ENCODE measurements at places on chromosomes 16 and 17.

- DNase-seq, result no peak
These were observed 24.5 kb upstream of the MTMR4 start for GRCh38 chr17:58538811-58539409.

GRCh38 chr16:77967054-77967904, 55.1 kb upstream of the CLEC3A start:
- no peak for DNase-seq

DNA sequence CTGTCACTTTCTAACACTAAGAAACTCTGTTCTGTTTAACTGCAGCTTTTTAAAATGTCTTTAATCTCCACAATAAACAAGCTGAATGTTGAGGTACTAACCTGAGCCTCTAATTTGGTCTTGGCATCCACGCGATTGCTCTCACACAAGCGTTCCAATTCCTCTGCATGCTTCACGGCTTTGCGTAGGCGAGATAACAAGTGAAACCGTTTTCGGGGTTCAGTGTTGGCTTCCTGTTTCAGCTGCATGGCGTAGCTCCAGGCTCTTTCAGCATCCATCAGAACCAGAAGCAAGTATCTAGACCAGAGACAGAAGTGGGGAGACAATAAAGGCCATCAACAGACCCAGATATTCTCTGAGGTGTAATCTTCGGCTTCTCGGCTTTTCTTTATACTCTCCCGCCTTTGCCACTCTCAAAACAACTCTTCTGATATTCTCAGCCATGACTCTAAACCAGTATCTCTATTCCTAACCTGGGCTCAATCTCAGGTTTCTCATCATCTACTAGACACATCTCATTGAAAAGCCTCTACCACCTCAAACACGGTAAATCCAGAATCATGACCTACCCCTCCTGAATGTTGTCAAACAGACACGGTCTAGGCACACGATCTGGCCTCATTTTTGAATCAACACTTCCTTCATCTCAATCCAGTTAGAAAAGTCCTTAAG, 8.3 kb downstream of the SRP68 start:
- no peak for DNase-seq

DNA sequence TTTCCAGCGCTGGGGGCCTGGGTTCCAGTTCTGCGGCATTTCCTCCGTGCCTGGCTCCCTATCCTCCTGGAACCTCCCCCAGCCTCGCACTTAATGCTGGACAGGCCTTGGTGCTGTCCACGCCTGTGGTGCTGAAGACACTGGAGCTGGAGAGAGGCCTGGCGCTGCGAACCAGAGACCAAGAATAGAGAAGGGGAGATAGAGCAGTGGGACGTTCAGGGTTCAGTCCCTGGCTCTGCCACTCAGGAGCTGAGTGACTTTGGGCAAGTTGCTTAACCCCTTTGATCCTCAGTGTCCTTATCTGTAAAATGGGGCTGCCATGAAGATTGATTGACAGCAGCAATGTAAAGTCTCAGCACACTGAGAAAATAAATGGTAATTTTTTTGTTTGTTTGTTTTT, 11.9 kb downstream of the SBK1 start:
- DNase-seq, result peak; percentile 73

GRCh38 chr16:27214084-27214961, 11.0 kb downstream of the KDM8 start:
- DNase-seq, result no peak

DNA sequence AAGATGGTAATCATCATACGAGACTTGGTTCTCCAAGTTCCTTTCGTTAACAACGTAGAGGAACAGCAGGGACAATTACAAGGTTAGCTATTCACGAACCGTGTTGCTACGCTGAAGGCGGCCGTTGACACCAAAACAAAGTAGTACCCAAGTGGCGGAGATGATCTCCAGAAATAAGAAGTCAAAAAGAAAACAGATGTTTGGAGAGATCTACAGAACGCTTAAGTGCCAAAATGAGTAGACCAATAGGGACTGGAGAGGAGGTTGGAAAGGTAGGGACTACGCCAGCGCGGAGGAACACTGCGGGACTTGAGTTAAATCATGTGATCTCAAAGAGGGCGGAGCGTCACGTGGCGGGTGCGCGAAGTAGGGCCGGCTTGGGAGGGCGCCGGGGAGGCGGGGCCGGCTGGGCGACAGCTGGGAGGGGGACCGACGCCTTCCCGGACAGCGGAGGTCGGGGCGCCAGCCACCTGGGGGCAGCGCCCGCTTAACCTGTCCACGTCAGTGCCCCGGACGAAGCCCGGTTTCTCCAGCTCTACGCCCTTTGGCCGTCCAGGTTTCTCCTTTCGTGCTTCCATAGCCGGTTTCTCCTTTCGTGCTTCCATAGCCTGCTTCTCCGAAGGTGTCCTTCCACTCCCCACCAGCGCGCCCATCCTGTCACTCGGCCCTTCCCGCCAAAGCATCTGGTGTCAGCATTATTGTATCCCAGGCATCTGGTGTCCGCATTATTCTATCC, 636 bp upstream of the GABARAP start:
- peak; percentile 92 for DNase-seq

DNA sequence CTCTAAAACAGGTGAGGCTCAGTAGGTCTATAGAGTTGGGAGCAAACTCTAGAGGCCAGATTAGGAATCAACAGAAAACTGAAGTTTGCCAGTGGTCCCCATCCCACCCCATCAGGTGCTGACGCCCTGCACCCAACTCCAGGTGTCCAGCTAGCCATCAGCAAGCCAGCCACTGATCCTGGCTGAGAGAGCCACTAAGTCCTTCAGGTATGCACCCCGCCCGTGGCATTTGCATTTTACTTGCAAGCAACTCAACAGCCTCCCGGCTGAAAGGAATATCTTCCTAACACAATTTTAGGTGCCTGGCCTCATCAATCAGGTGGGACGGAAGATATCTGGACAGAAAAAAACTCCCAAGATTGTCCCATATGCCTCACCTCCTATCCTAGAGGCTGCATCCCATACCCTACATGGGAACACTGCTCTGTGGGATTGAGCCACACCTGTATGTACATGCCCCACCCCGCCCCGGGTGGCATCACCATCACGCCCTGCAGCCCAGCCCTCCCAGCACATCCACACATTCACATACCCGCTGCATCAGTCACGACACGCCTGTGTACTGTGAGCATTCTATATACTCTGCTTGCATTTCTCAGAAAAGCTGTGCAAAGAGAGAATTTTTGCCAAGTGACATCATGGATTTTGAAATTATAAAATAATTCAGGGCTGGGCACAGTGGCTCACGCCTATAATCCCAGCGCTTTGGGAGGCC, 8.3 kb downstream of the OTOP3 start:
- no peak for DNase-seq

Data from RPMI8226 (cell line).